HCT116 (cell line): ENCODE measurements at places on chromosomes 7 and 10.
A peak's percentile ranks its signal among the peaks of the same experiment; 100 is the strongest.

GRCh38 chr7:27244488-27245123, 2.0 kb downstream of the EVX1 start:
- DNase-seq, result no peak

DNA sequence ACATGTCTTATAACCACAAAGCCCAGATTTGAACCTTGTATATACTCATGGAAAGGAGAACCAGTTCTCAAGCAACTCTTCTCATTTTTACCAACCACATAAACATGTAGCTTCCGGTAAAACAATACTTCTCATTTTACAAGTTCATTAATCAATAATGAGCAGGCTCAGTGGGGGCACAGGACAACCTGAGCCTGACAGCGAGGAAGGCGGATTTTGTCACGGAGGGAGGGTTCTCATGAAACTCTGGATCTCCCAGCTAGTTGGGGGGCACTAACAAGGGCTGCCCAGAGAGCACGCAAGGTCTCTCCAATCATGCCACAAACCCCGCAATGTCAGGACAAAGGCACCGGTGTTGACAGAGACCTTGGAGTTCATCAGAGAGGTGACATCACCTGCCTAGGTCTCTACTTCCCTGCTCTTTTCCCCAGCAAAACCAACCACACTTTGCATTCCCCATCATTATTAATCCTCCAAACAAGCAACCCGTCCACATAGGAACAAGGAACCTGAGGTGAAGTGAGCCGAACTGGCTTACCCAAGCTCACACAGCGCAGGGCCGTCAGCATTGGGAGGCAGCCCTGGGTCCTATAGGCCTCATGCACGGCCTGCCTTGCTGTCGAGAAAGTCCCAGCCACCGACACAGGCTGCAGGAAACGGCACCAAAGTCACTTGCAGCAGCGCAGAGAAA, 192.1 kb upstream of the KLF14 start:
- DNase-seq, result no peak

DNA sequence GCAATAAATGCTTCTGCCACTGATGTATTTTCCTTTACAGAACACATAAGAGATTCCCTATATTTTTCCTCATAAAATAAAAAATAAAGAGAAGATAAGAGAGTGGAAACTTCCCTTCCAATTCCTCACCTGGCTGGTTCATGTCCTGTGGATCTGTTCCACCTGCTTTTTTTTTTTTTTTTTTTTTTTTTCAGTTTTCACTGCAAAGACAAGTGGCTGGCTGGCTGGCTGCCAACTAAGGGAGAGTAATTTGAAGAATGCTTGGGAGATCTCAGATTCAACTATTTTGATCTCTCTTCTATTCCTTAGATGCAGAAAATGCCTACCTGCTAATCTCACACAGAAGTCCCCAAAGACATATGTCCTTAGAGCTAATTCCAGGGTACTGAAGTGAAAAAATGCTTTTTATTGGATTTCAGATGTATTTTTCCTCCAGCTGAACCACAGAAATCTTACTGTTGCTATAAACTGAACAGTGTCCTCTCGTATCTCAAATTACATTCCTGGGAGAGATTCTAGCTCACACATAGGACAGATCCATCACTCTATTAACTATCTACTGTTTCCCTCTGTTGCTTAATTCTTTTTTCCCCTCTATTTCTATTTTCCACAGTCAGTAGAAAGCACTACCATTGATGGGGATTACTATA, 120.8 kb downstream of the NRCAM start:
- DNase-seq, result no peak

GRCh38 chr10:7541137-7542087, 125.4 kb downstream of the ITIH5 start:
- DNase-seq, result no peak

- no peak for DNase-seq
These were observed 12.2 kb upstream of the GIMAP7 start for GRCh38 chr7:150502519-150502918.

DNA sequence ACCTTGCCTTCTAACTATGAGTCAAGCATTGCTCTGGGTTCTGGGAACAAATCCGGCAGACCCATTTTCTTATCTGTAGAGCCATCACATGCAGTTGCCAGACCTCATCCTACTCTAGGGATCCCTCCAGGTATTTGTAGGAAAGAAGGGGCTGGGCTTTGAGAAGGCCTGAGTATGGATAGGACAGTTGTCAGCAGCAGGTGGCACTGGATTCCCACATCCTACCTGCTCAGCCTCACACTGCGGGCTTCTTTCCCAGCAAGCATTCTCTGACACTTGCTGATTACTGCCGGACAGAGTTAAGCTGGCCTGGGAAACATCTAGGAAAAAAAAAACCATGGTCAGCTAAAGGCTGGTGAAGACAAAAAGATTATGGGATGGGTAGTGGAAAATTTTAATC, 224.1 kb downstream of the CCSER2 start:
- no peak for DNase-seq

DNA sequence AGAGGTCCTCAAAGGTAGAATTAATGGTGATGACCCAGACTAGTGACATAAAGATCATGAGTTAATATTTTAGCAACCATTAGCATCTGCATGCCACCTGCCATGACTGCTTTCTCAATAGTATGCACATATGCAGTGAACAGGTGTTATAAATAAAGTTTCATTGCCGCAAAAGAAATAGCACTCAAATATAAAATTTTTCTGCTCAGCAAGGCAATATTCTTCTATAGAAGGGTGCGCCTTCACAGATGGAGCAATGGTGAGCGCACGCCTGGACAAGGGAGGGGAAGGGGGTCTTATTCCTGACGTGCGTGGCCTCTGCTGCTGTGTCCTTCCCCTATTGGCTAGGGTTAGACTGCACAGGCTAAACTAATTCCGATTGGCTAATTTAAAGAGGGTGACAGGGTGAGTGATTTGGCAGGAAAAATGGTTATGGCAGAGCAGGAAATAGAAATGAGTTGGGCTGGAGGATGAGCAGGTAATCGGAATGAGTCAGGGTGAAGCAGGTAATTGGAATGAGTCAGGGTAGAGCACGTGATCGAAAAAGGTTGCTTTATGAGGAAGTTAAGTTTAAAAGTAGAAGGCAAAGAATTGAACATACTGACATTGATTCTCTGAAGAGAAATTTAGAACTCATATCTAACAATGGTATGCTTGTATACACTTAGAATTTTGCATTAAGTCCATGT, 24.7 kb upstream of the TRIM24 start:
- DNase-seq, result peak; percentile 23

GRCh38 chr10:93993782-93994437, at the start of gene PLCE1:
PLCE1 (plus strand) TSS chr10:93993931; CDS start chr10:94031047, 37,116 bp downstream.
- DNase-seq, result no peak

DNA sequence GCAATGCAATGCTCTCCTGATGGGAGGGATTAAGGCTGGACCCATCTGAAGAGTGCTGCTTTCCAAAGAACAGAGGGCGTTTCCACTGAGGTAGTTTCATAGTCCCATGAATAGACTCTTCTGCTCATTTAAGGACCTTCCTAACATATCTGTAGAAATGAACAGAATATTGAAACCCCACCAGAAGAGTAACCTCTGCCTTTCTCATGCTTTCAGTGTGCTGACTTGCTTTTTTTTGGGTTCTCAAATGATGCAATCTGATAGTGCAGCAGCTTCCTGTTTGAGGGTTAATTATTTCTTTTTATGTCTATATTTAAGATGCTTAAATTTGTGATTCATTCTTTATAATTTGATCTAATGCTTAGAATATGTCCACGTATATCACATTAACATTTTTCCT, 82.2 kb downstream of the GATA3 start:
- DNase-seq, result no peak

- DNase-seq, result no peak
These were observed 761.5 kb downstream of the GATA3 start for GRCh38 chr10:8815969-8816368.

GRCh38 chr10:21547246-21547645, 13.2 kb downstream of the MLLT10 start:
- no peak for DNase-seq

DNA sequence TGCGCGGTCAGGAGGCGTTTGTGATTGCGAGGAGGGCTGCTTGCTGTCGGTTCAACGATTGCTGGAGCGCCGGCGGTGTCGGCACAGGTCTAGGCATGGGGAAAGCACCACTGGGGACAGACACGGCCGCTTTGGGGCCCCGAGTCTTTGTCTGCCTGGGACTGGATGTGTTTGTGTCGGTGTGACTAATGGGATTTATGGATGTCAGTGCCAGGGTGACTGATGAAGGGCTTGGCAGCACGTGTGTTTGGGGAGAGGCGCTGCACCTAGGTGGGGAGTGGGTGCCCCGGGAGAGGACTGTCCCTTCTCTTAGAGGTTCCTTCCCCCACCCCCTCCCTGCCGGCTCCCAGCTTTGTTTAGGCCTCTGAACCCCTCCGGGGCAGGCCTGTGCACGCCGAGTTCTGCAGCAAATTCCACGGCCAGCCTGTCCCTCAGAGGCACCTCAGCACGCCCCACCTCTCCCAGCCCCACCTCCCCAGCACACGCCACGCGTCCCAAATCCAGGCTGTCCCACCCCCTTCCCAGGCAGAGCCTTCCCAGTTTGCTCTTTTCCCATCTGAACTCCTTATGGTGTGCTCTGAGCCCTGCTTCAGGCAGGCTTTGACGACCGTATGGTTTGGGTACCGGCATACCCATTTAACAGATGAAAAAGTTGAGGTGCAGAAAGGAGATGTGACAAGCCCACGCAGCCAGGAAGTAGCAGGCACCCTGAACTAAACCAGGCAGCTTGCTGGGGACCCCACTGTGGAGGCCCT, 6.4 kb upstream of the TNRC18 start:
- DNase-seq, result no peak

GRCh38 chr10:100357059-100357858, 10.2 kb downstream of the SCD start:
- DNase-seq, result no peak

DNA sequence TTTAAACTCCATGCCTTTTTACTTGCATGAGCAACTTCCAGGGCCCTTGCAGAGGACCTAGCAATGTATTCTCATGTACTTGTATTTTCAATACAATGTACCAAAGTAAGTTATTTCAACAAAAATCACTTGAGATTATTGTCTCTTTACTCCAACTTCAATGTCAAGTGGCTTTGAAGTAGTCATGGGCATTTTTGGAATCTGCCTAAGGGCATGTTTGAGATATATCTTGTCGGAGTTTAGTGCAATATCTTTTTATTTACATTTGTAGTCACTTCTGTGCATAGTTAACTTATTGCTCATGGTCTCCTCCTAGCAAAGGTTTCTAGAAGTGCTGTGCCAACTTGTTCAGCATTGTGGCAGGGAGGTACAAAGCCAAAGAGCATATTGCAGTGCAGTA, 508.7 kb upstream of the SEMA3D start:
- DNase-seq, result no peak

GRCh38 chr7:154503962-154504550, 451.9 kb downstream of the DPP6 start:
- DNase-seq, result peak; percentile 22

GRCh38 chr7:116551692-116552091, 26.9 kb downstream of the CAV1 start:
- DNase-seq, result no peak

- no peak for DNase-seq
These were observed 186.1 kb upstream of the SLC26A5 start for GRCh38 chr7:103632005-103632639.

GRCh38 chr7:38428041-38428440, 154.6 kb upstream of the TARP start:
- no peak for DNase-seq

- DNase-seq, result no peak
These were observed 53.5 kb upstream of the UNC5B start for GRCh38 chr10:71158902-71159301.

DNA sequence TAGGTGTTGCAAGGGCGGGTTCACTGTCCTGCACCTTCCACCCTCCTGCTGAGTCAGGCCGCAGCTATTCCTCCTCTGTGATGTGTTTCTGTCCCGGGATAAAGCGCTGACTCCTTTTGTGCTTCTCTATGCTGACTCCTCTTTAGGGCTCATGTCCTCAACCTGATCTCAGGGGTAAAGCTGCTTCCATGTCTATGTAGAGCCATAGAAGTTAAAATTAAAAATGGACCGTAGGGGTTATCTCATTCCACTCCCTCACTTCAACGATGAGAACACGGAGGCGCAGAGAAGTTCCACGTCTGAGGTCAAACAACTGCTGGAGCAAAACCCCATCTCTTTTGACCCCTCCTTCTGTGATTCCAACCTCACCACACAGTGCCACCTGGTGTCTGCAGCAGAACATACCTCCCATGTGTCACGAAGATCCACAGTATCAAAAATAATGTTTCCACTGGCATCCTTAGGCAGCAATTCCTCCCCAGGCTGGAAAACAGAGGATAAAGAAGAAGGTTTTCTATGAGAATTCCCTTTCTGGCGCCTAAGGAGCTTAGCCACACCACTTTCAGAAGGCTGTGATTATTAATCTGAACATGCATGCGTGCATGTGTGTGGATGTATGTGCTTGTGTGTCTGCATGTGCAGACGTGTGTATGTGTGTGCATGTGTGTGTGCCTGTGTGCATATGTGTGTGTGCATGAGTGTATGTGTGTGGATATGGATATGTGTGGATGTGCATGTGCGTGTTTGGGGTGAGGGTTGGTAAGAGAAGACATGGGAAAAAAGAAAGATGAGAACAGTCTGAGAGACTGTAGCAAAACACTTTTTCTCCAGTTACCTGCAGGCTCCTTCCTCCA, 81.2 kb upstream of the UCN3 start:
- DNase-seq, result peak; percentile 55

- no peak for DNase-seq
These were observed 19.3 kb upstream of the TRIM8 start for GRCh38 chr10:102624751-102625645.

DNA sequence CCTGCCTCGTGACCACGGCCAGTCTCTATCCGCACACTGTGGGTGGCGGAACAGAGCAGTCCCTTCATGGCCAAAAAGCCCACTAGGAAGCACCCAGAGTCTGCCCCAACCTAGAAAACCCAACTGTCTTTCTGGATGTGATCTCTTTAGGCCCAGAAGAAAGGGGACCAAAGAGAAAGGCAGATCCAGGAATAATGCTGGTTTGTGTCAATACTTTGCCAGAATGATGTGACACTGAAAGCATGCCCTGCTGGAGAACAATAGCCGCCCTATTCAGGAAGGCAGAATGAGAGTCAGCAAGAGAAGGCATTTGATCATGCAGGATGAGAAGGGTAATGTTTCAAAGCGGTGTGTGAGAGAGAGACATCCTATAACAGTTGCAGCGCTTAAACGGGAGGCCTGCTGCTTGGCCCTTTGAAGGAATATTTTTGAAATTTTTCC, 274.7 kb downstream of the USP6NL start:
- no peak for DNase-seq

DNA sequence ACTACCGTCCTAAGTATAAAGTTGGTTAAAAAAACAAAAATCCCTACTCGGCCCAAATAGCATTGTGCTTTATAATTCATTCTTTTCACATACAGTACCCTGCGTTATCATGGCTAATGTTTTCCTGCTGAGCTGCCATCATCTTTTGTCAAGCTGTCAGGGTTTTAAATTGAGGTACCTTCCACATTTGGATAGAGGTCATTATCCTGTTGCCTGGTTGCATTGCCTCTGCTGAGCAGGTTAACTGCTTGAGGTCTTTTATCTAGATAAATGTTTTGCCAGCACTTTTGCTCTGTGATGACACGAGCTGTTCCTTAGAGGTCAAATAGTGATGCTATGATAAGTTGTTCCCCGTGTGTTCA, 94.4 kb upstream of the FZD1 start:
- DNase-seq, result no peak
